ENCODE measurements at places on chromosomes 11 and 22.

DNA sequence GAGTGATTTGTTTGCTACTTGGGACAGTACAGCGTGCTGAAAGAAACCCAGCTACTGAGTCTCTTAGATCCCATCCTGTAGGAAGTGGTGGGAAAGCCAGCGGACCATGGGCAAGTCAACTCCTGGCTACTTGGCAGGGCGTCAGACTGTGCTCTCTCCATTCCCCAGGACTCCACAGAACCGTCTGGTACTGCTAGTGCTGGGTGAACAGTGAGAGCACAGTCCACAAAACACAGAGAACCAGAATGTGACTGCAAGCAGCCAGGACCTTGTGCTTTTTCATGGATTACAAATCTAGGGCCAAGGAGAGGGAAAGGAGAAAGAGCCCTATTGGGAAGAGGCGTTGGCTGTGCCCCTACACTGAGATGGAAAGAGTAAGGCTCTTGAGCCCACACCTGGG is 10.2 kb downstream of the BID start:
- no peak for DNase-seq

DNA sequence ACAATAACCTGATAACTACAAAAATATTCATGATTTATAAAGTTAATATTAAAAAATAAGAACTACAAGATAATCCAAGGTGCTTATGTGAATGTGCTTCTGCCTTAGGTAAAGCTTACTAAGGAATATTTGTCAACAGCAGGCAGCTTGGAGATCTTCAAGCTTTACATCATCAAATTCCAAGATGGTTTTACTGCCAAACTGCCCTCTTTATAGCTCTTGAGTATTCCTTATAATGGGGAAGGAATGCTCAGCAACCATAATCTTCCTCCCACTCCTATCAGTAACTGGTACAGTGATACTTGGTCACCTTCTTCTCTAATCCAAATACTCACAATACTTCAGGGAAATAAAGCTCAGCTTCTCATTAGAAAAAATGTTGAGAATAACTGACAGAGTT is 30.1 kb downstream of the SBF2 start:
- no peak for DNase-seq

GRCh38 chr11:31240340-31240904 is 129.1 kb downstream of the DCDC1 start:
- DNase-seq, result peak; percentile 30

- no peak for DNase-seq
Measured at GRCh38 chr22:49973018-49973961, 12.7 kb downstream of the PIM3 start.

GRCh38 chr22:19448739-19449421 is 1.4 kb upstream of the C22orf39 start:
- peak; percentile 27 for DNase-seq

DNA sequence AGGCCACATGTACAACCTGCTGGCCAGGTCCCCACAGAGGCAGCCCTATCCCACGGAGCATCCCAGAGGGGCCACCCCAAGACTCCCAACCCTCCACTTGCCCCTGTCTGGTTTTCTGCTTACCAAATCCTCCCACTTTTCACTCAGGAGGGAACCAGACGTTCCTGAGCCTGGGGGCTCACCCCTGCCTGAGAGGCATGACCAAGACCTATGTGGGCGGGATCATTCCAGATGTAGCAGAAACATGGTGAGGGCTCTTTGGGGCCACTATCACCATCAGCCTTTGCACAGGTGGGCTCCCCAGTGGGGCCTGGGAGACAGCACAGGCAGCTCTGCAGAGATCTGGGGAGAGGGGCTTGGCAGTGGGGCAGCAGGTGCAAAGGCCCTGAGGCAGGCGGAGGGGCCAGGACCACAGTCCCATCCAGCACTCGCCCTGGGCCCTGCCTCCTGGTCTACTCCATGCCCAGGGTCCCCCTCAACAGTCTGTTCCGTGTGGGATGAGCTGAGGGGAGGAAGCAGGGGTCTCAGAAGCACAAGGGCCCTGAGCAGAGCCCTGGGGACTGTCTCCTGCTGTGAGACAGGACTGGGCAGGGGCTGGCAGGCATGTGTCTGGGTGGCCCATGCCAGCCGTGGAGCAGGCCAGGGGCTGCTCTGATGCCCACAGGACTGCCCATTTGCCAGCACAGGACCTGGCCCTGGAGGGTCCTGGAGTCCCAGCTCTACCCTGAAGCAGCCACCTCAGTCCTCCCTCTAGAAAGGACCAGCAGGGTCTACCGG is 9.4 kb downstream of the PIM3 start:
- DNase-seq, result no peak

DNA sequence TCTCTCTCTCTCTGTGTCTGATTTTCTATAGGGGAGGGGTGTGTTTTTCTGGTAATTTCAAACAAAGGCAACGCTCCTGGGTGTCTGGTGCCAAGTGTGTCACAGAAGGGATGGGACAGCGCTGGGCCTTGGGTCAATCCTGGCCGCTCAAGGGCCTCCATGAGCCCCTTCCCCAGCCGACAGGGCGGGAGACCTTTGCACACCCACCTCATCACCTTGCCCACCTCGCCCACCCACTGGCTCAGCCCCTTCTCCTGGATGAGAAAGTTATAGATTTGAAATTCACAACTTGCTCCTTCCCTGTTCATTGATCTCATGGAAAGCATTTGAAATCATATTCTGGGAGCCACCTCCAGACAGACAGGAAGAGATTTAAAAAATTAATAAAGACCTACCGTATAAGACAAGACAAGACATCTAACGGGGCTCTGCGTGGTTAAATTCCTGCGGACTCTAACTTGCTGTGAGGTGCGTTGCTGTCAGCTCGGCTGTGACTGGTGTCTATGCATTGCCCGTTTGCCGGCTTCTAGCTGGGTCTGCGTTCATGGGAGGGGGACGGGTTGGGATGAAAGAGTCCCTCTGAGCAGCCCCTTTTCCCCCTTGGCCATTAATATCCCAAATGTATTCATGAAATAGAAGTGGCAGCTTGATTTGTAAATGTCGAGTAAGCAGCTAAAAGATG is 27.0 kb downstream of the MPPED1 start:
- no peak for DNase-seq

GRCh38 chr22:46596032-46596441 is 24.1 kb upstream of the GRAMD4 start:
- DNase-seq, result no peak

GRCh38 chr11:128660947-128661346 is 32.9 kb upstream of the FLI1 start:
- no peak for DNase-seq

DNA sequence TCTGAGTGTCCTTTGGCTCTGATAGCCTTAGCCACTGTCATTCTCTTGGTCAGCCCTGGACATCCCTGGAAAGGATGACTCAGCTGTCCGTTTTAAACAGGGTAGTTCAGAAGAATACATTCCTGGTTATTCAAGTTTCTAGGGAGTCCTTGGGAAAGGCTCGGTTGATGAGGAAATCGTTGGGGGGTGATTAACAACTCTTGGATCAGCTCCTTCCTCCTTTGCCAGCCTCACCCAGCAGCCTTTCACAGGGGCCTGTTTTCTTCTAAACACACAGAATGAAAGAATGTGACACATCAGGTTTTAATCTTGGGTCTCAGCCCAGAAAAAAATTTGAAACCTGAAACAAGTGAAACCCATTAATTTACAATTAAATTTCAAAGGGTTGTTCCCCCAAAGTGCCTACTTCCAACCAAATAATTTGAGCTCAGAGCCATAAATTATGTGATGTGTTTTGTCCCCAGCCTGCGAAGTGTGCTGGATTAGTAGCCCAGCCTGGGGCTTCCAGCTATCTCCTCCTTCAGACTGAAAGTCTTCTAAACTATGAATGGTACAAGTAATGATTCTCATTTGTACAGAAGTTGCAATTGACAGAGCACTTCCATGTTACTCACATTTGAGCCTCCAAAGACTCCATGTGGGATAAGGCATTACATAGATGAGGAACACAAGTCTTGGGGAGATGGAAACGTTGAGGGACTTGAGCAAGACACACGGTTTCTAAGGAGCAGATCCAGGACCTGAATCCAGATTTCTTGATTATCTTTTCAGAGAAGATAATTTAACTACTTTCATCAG is 19.3 kb upstream of the MRGPRX2 start:
- DNase-seq, result no peak

Data from HEK293T (cell line).